ENCODE measurements at places on chromosomes 2 and 18.

DNA sequence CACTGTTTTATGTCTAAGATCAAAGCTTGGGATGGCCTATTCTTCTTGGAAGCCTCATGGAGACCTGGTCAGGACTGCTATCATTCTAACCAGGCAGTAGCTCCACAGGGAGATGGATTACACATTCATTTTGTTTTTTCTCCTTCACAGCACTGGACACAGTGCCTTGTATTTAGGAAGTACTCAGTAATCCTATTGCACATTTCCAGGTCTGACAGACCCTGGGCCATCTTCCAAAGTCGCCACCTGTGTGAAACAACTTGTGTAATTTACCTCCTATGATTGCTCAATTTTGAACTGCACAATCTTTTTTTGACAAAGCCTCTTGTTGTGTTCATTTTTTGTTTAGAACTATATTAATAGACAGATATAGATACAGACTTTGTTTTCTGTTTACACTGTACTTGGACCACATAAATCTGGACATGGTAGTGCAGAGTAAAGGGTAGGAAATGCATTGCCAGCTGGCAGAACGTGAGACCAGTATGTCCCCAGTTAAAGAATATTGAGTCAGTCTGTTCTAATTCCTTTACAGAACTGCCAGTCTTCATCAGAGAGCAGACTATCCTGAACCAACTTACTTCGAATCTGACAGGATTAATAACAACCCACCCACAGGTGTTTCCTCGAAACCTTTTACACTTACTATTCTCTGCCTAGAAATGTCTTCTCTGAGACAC lies 277.8 kb upstream of the CYRIA start:
- no peak for DNase-seq

- no peak for DNase-seq
Observed at GRCh38 chr2:152490686-152491455, 155.9 kb downstream of the FMNL2 start.

- DNase-seq: no peak
Observed at GRCh38 chr2:191032588-191033429, 18.8 kb upstream of the STAT1 start.

DNA sequence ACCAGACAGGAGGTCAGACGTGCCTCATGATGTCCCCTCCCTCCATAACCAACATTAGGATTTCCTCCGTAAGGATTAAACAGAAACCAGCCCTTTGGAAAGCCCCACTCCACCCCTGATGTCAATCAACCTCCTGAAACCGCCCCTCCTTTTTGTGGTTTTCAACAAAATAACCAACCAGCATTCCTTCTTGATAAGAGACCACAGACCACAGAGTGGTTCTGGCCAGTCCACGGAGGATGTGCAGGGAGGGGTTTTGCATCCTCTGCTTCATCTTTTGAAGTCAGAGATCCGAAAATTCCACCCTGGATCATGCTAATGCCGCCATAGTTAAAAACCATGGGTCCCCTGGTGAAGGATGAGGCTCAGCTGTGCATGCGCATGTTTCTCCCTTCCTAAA lies 180.0 kb upstream of the CCDC150 start:
- DNase-seq: peak; percentile 18
